ENCODE measurements at places on chromosomes 3 and 15.

- DNase-seq = no peak
These were observed 3.0 kb downstream of the SELENOT start for GRCh38 chr3:150605998-150606641.

GRCh38 chr3:186732169-186732766, 15.1 kb downstream of the KNG1 start:
- DNase-seq = no peak

GRCh38 chr15:40693904-40694687, 878 bp upstream of the RAD51 start:
- DNase-seq = no peak

- DNase-seq = peak; percentile 27
These were observed 23.7 kb downstream of the CFAP92 start for GRCh38 chr3:128969993-128970739.

GRCh38 chr3:51353691-51354090, 31.4 kb upstream of the MANF start:
- DNase-seq = no peak

- DNase-seq = no peak
These were observed 39.9 kb downstream of the SMAD3 start for GRCh38 chr15:67105065-67105951.

DNA sequence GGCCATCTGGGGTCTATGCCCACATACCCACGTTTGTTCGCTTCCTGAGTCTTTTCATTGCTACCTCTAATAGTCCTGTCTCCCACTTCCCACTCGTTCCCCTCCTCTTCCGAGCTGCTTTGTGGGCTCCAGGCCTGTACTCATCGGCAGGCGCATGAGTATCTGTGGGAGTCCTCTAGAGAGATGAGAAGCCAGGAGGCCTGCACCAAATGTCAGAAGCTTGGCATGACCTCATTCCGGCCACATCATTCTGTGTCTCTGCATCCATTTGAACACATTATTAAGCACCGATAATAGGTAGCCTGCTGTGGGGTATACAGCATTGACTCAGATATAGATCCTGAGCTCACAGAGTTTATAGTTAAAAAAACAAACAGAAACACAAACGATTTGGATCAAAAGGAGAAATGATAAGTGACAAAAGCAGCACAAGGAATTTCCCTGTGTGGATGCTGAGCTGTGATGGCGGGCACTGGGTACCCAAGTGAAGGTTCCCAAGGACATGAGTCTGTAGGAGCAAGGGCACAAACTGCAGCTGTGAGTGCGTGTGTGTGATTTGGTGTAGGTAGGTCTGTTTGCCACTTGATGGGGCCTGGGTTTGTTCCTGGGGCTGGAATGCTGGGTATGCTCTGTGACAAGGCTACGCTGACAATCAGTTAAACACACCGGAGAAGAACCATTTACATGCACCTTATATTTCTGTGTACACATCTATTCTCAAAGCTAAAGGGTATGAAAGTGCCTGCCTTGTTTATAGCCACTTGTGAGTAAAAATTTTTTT, 35.9 kb downstream of the NR1I2 start:
- no peak for DNase-seq

DNA sequence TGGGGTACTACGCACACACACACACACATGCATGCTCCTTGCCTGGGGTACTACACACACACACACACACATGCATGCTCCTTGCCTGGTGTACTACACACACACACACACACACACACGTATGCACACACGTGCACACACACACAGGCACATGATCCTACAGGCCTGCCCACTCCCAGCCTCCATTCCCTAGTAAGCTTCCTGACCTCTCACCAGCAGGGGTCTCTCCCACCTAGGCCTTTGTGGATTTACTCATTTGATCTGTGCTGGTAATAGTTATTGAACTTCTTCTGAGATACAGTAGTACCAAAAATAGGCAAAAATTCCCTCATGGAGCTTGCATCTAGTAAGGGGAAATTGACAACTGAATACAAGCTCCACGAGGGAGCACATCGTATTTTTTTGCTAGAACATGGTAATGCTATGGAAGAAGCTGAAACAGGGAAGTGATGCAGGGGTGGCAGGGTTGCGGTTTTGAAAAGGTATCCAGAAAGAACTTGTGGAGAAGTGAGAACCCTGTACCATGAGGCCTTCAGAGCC, 19.1 kb downstream of the TTC21A start:
- DNase-seq = no peak

- DNase-seq = no peak
These were observed 69.6 kb upstream of the THBS1 start for GRCh38 chr15:39511000-39511915.

DNA sequence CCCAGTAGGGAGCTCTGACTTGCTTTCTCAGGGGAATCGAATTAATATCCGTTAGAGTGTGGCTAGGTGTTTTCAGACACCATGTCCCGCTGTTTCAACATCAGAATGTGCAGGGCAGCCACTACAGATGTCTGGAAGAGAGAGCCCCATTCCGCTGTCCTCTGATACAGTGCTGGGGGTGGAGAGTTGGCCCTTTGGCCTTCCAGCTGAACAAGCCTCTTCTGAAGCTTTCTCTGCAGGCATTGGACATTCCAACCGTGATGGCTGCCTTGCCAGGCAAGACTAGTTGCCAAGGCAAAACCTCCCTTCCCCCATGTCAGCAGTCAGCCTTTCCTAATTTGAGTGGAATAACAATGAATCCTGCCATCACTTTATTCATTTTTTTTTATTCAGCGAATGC, 1.5 kb downstream of the FAH start:
- no peak for DNase-seq

GRCh38 chr3:73480187-73480672, 144.5 kb downstream of the PDZRN3 start:
- no peak for DNase-seq

- DNase-seq = no peak
These were observed 275.5 kb downstream of the MECOM start for GRCh38 chr3:169387751-169388696.

DNA sequence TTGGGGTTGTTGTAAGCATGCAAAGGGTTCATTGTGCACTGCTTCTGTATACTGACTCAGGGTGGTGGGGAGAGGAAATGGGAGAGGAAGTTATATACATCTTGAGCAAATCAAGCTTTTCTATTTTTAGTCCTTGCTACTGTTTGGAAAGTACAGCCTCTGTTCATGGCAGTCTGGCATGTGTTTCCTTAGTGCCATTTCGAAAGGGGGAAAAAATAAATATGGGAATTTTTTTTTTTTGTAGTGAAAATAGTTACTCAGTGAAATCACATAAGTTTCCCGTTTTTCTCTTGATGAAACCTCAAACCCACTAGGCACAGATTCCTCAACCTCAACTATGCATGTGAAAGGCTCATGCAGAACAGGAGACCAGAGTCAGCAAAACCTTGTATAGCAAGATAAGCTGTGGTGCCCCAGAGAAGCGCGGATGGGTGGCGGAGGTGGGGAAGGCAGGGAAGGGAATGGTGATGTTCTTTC, 353.3 kb downstream of the LPP start:
- DNase-seq = no peak

DNA sequence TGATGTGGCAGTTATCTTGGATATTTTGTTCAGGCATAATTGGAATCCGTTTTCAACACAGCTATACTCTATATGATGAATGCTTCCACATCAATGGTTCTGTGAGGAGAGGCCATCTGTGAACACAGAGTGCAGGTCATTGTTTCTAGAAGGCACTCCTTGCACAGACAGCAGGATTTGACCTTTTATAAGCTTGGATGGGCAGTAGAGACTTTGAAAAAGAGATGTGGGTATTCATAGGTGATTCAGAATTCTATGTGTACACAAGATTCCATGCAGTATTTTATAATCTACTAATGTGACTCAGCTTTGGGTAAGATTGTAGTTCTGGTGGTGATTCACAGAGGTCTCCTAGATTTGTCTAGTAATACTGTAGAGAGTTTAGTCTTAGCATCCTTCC, 12.5 kb downstream of the ARPP21 start:
- no peak for DNase-seq

GRCh38 chr15:90710436-90711027, 6.6 kb upstream of the BLM start:
- DNase-seq = no peak

DNA sequence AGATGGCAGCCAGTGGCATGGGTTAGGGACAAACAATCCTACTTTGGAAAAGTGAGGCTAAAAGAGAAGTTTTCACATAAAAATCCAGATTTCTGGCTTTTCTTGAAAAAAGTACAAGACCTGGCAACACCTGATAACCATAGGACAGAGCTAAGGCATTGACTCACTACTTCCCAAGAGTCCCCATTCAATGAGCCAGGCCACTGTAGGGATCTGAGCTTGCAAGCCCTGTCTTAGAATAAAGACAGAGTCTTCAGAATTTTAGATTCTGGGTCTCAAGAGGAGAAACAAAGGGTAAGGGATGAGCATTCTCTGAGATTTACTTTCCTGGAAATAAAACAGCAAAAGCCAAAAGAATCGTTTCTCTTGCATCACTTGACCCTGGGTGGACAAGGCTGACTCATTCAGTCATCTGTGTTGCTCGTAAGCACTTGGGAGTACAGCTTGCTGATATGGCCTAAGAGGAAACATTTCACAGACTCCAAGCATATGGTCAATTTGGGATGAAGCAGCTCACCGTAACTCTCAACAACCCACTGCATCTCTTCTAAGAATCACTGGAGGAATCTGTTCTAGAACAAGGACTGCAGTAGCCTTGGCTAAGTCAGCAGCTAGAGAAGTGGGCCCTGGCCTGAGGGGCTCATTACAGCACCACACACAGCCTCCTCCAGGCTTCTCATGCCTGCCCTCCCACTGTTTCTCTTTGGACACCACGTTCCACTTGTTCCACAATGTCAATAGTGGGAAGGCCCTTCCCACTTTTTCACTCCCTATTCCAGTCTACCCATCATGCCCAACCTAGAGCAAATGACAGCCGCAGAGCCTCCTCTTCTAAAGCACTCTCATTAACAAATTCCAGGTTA, 86.2 kb downstream of the RFTN1 start:
- DNase-seq = no peak

- no peak for DNase-seq
These were observed 47.9 kb downstream of the OPA1 start for GRCh38 chr3:193640728-193641439.

DNA sequence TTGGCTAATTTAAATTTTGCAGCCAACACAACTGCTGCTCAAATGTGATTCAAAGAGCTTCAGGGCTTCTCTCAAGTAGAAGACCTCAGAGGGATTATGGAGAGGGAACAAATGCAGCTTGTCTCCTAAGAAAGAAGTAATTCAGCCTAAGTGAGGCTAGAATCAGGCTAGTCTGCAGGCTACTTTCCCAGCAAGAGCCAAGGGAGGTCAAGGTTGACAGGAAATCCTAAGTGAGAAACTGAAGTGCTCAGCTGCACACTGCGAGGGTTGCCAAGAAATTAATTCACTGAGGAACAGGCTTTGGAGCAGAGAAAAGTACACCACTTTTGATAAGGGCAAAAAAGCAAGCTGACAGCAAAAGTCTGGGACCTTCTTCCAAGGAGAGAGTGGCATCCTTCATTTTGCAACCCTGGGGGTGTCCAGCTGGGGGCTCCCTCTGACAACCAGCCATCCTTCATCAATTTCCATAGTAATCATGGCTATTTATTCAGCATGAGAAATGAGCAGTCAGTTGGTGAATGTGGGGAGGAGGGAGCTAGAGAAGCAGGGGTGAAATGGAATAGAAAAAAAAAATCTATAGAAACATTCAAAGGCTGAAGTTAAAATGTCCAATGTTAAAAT, 646.4 kb upstream of the ADAMTS9 start:
- DNase-seq = no peak

GRCh38 chr15:59553879-59554735, 57.5 kb upstream of the GCNT3 start:
- DNase-seq = no peak

- DNase-seq = no peak
These were observed 3.0 kb downstream of the SNAP23 start for GRCh38 chr15:42498212-42499068.

GRCh38 chr3:98812851-98813374, 49.8 kb downstream of the ST3GAL6 start:
- DNase-seq = no peak

GRCh38 chr3:45868213-45868612, 18.1 kb upstream of the CCR9 start:
- no peak for DNase-seq

- no peak for DNase-seq
These were observed 25.0 kb downstream of the MCCC1 start for GRCh38 chr3:183074261-183074660.

DNA sequence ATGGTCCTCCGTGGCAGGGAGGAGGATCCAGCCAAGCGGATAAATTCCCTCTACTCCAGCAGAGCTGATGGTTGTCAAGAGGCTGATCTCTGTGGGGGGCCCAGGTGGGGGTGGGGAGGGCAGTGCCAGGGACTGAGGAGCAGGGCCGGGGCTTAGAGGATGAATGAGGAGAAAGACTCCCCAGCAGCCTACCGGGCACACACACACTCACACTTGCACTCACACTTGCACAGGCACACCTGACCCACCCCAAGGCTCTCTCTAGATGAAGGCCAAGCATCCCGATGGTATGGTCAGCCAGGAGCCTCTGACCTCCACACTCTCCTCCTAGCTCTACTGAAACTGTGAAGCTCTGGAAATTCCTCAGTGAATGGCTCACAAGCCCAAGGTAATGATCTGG, 131.3 kb upstream of the PRR20G start:
- no peak for DNase-seq

GRCh38 chr3:70519913-70520659, 207.6 kb upstream of the MDFIC2 start:
- DNase-seq = no peak

- DNase-seq = no peak
These were observed 96.6 kb downstream of the SEMA6D start for GRCh38 chr15:47813748-47814384.

GRCh38 chr3:66267031-66267430, 46.2 kb downstream of the SLC25A26 start:
- DNase-seq = no peak

- DNase-seq = no peak
These were observed 152.4 kb downstream of the RORA start for GRCh38 chr15:61076598-61077170.

DNA sequence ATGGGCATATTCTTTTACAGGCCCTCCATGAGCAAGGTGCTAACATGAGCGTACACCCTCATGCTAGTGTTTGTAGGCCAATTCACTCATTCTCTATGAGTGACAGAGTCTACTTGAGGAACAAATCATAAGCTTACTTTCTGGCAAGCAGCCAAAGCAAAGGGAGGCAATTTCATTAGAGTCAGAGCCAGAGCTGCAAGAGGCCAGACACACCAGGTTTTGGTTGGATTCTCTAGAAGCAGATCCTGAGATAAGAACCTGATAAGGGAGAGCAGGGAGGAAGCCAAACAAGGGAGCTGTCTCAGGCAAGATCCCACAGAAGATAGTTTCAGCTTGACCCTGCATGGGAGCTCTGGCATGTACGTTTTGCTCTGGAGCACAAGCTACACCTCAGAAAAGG, 214.1 kb upstream of the CTNNB1 start:
- DNase-seq = no peak

- no peak for DNase-seq
These were observed 91.2 kb downstream of the EOMES start for GRCh38 chr3:27630885-27631284.

DNA sequence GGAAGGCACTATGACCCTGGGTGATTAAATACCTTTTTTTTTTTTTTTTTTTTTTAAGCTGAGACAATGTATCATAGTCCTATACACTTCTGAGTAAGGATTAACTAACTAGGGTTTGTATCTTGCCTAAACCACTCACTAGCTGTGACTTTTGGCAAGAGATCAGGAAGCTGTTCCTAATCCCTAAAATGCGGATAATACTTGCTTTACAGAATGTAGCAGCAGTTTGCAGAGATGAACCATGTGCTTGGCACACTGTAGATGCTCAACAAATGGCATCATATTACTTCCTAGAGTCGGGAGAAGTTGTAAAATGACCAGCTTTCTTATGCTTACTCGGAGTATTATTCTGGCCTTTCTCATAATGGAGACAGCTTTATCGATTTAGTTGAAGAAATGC, 25.6 kb upstream of the PYGO1 start:
- no peak for DNase-seq

Data from stimulated activated CD8-positive, alpha-beta memory T cell treated with anti-CD3 and anti-CD28 coated beads, Interleukin-7, amount 100 ng/mL, for 4 hours (primary cell).